SK-N-SH (cell line): ENCODE measurements at places on chromosomes 5 and 9. TPM values are rescaled to one million over a fixed set of nuclear protein-coding genes. Genes with fewer than 3 reads are reported as not detected.

OBP2B gene
- not detected in 2 replicates for polyA plus RNA-seq

OGN gene
- polyA plus RNA-seq = 0.03 TPM in 2 replicates

CD274 gene
- polyA plus RNA-seq = 25.8 and 30.9 TPM in 2 replicates

MXD3 gene
- 22.6 and 23.1 TPM in 2 replicates for polyA plus RNA-seq

ZNF189 gene
- polyA plus RNA-seq = 2.9 and 3.4 TPM in 2 replicates

TAS2R1 gene
- not detected in 2 replicates for polyA plus RNA-seq

BSPRY gene
- polyA plus RNA-seq = 0.03 TPM in 1 of 2 replicates, not detected in the other

ZNF454 gene
- 0.05 and 0.15 TPM in 2 replicates for polyA plus RNA-seq

PDE6A gene
- polyA plus RNA-seq = 0.05 and 0.06 TPM in 2 replicates

PTPN3 gene
- 7.5 and 7.8 TPM in 2 replicates for polyA plus RNA-seq

ANKH gene
- 14.8 and 22.0 TPM in 2 replicates for polyA plus RNA-seq

CTXN3 gene
- not detected in 2 replicates for polyA plus RNA-seq

ADAMTS19 gene
- polyA plus RNA-seq = 0.10 TPM in 1 of 2 replicates, not detected in the other

HACD4 gene
- polyA plus RNA-seq = under 0.01 TPM in 1 of 2 replicates, not detected in the other

ASPN gene
- polyA plus RNA-seq = 0.76 and 1.7 TPM in 2 replicates

OR1J1 gene
- polyA plus RNA-seq = not detected in 2 replicates

CMBL gene
- polyA plus RNA-seq = 42.9 and 61.0 TPM in 2 replicates
